ENCODE measurements at places on chromosomes 12 and 14.
A peak's percentile ranks its signal among the peaks of the same experiment; 100 is the strongest.

- DNase-seq = no peak
Measured at GRCh38 chr12:82789674-82790073, 103.0 kb downstream of the TMTC2 start.

DNA sequence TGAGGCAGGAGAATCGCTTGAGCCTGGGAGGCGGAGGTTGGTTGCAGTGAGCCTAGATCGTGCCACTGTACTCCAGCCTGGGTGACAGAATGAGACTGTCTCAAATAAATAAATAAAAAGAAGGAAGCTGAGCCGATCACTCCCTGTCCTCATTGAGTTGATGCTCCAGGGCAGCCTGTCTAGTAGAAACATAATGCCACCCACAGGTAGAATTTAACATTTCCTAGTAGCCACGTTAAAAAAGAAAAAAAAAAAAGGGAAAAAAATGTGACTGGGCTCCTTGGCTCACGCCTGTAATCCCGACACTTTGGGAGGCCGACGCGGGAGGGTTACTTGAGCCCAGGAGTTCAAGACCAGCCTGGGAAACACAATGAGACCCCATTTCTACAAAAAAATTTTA, 135.7 kb downstream of the SCARB1 start:
- no peak for DNase-seq

- no peak for DNase-seq
Measured at GRCh38 chr12:3078086-3078820, 1.1 kb downstream of the TSPAN9 start.

GRCh38 chr12:76259660-76260389, 88.4 kb downstream of the BBS10 start:
- no peak for DNase-seq

- DNase-seq = peak; percentile 61
Measured at GRCh38 chr12:51863933-51864832, 15.7 kb upstream of the FIGNL2 start.

DNA sequence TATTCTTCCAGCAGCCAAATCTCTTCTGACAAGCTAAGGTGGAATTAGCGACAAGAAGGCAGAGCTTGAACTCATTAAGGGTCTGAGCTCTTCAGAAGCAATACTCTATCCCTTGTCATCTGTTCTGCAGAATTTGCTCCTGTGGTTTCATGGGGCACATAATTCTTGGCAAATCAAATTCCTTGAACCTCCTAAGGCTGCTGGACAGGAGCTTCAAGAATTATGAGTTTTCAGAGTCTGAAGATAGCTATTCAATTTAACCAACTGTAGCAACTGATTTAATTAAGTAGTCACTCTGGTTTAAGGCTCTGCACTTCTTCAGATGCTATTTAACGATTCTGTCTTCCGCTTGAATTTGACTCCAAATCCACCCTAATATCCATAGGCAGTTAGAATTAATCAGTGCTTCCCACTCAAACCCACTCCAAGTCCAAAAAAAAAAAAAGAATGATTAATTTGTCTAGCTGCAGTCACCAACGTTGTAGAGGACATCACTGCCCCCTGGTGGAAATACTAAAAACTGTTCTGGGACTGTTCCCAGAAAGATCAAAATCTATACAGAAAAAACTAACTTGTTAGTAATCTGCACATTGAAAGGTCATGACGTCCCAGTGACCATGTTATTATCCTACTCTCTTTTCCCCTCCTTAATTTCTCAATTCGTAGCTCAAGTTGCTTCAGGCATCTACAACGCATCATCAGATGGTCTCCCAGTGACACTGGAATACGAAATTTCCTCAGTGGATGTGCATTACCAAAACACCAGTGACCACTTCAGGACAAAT, 169.9 kb downstream of the KIF21A start:
- no peak for DNase-seq

GRCh38 chr12:43653289-43653915, 101.4 kb upstream of the ADAMTS20 start:
- no peak for DNase-seq

DNA sequence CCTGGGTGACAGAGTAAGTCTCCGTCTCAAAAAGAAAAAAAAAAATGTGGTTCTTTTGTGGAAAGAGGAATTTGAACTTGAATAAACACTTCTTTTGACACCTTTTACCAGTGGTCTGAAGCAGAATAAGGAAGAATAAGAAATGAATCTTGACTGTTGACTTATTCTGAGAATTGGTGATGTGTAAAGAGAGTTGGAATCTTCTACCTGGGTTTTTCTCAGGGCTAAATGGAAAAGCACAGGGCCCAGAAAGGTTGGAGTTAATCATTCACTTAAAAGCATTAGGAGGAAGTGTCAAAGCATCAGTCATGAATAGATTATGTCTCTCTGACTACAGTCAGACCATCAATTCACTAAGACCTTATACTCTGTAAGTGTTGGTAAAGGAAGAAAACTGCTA, 13.9 kb downstream of the PNMA1 start:
- DNase-seq = no peak

- DNase-seq = no peak
Measured at GRCh38 chr14:99600232-99600888, 3.6 kb downstream of the CCDC85C start.

- DNase-seq = no peak
Measured at GRCh38 chr14:96417254-96417653, 25.3 kb downstream of the AK7 start.

- DNase-seq = peak; percentile 23
Measured at GRCh38 chr14:21236948-21237797, 32.1 kb downstream of the HNRNPC start.

DNA sequence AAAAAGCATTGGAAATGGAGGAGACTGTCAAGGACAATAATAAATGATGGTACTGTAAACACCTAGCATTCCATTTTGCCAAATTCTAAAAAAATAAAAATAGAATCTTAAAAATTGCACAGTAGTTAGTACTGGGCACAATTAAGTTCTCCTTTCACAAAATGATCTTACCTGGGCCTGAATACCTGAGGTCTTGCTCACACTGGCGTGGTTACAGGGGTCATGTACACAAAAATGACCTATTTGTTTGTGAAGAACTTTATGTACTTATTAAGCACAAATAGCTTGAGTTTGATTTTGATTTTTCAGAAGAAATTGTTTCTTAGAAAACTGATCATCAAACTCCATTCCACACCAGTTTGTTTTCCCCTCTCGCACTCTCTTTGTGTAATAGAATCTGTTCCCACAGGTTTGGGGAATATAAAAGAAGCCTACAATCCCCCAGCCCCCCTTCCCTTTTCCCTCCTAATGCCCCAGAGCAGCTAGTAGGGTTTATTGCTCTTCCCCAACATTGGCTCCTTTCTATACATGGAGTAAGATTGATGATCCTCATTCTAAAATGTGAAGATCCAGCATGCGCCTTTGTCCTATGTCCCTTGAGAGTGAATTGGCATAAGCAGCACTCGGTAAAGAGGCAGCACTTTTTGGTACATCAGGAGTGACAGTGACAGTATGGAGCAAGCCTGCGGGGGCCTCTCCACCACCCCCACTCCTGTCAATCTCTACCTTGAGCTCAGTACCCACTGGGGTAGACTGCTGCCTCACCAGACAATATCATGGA, 204.3 kb downstream of the ASCL1 start:
- no peak for DNase-seq

- no peak for DNase-seq
Measured at GRCh38 chr14:102234331-102235264, 70.4 kb downstream of the MOK start.

DNA sequence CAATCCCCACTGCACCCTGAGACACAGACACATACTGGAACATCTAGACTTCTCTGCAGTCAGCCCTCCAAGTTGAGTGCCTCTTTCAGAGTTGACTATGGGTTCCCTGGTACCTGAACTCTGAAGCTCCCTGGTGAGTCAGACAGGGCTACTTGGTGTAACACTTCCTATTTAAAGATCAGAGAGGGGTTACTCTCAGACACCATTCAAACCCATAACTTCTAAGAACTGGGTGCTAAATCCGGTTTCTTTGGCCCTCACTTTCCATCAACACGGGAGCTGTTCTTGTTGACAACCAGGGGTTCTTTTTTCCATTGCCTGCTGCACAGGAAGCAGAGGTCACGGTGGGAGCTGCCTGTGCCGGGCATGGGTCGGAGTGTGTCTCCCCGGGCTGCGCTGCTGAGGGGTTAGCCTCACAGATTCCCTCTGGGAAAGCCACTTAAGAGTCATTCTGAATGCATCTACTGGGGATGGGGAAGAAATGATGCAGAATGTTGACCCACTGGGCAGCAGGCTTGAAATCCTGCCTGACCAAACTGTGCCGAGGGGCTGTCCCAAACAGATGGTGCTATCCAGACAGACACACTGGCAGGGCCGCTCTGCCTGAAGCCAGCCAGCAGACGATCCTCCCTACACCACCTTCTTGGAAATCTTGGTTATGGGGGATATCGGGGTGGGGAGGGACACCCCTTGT, 74.1 kb downstream of the PITPNM2 start:
- DNase-seq = no peak

GRCh38 chr14:47332939-47333338, 342.5 kb downstream of the MDGA2 start:
- DNase-seq = no peak

- no peak for DNase-seq
Measured at GRCh38 chr14:28340816-28341215, 425.8 kb upstream of the FOXG1 start.

DNA sequence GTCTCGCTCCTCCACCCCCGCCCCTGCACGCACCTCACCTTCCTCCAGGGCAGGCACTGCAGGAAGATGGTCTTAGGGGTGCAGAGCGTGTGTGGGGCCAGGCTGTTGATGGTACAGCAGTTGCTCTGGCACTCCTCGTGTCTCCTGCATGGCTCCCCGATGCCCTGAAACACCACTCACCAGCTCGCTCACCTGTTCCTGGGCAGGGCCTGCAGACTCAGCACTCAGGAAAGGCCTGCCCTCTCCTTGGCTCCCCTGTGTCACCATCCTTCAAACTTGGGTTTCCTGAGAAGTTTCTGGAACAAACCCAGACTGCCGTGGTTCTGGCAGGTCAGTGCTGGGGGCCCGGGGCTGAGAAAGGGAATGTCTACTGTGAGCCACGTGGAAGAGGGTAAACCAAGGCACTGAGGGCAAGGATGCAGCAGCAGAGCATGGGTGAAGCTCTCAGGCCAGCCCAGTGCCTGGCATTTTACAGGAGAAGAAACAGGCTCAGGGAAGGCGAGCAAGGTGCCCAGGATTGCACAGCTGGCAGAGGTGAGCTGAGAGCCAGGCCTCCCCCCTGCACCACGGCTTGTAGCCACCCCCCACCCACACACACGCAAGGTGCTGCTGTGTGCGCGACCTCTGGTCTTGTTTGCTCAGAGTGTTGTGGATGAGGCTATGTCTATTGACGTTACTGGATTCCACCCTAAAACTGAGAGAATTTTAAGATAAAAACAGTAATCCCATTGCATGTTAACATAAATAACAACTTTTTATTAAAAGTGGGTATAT, 5.5 kb downstream of the LRCOL1 start:
- DNase-seq = no peak

DNA sequence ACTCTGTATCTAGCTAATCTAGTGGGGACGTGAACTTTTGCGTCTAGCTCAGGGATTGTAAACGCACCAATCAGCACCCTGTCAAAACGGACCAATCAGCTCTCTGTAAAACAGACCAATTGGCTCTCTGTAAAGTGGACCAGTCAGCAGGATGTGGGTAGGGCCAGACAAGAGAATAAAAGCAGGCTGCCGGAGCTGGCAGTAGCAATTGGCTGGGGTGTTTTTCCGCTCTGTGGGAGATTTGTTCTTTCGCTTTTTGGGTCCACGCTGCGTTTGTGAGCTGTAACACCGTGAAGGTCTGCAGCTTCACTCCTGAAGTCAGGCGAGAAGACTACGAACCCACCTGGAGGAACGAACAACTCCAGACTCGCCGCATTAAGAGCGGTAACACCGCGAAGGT, 76.5 kb downstream of the SPRING1 start:
- no peak for DNase-seq

GRCh38 chr12:67798768-67799167, 150.2 kb downstream of the DYRK2 start:
- DNase-seq = no peak

DNA sequence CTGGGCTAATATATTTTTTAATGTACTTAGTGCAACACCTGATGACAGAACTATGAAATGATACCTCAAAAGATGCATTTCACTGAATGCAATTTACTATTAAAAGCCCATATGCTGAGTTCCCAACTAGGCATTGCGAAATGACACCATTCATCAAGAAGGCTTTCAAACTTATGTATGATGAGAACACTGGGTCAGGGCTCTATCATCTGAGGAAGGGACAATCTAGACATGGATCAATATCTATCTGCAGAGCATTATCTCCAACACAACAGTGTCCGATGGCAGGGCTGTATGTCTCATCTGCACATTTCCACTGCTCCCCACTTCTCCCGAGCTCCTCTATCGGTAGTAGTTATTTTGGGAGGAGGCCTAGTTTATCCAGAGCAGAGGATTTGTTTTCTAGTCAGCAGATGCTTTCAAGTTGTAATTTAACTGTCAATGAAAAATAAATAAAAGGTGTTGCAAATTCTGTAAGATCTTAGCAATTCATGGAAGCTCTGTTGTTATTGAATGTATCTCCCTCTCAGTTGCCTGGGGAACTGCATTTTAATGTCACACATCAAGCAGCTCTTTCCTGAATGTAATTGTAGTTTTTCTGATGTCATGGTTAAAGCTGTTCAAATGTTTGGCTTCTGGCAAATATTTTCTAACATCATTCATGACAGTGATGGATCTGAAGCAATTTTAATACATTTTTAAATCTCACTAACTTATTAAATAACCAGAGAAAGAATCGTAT, 7.4 kb upstream of the GCH1 start:
- no peak for DNase-seq

DNA sequence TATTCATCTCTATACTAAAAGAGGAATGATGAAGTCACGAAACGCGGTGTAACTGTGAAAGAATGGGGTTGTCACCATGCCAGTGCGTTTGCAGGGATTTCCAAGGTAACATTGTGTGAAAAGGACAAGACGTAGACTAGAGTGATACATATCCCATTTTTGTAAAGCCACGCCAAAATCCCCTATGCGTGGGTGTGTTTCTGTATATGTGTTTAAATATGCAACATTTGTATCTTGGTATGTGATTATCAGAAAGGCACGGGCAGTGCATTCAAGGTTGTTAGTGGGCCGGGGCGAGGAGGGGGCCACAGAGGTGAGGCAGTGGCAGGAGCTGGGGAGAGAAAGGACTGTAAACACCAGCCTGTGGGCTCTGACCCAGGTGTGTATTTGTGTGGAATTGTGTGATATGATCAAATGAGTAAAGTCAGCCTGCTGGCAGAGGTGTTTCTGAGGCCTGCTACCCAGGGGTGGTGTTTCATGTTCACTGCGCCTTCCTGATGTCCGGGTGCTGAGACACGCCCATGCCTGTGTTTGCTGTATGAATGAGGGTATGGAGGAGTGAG, 137.8 kb downstream of the ADGRD1 start:
- no peak for DNase-seq

DNA sequence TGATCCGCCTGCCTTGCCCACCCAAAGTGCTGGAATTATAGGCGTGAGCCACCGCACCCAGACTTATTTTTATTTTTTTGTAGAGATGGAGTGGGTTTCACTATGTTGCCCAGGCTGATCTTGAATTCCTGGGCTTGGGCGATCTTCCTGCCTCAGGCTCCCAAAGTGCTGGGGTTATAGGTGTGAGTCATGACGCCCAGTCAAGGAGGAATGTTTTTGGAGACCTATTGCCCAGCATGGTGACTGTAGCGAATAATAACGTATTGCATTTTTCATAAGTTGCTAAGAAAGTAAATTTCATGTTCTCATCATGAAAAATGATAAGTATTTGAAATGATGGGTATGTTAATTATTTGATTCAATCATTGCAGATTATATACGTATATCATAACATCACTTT, 46.5 kb downstream of the TEAD4 start:
- DNase-seq = no peak
